Foreskin fibroblast (primary cell): ENCODE measurements at places on chromosomes 13 and 19.

DNA sequence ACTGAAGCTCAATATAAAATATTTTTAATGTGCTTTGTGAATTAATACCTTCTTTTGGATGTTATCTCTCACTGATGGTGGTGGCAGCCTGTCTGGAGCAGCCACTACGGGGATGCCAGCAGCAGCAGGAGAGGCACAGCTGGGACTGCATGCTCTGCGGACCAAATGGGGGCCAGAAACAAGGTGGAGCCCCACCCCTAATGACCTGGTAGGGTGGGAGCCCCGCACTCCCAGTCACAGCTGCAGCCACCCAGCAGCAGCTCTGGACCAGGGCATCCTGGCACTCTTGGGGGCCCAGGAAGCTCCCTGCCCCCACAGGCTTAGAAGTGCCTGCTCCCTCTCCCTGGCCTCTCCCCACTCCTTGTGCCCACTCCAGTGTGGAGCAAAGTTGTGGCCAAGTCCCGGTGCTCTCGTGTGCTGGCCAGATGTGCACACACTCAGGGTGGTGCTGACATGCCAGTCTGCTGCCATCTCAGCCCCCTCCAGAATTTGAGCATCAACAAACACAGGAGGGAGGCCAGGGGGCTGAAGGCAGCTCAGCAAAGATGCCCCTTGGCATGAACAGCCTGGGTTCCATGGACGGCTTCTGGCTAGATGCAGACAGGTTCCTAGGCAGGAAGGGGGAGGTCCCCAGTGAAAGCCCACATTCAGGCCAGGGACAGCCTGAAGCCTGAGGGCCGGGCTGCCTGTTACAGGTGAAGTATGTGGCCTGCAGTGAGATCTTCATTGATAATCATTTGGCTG lies 696.7 kb upstream of the SLITRK5 start:
- no peak for DNase-seq

GRCh38 chr13:51291341-51291740 lies 48.1 kb upstream of the SERPINE3 start:
- DNase-seq, result no peak

- no peak for DNase-seq
Observed at GRCh38 chr19:10352764-10353671, 13.6 kb upstream of the ICAM3 start.

DNA sequence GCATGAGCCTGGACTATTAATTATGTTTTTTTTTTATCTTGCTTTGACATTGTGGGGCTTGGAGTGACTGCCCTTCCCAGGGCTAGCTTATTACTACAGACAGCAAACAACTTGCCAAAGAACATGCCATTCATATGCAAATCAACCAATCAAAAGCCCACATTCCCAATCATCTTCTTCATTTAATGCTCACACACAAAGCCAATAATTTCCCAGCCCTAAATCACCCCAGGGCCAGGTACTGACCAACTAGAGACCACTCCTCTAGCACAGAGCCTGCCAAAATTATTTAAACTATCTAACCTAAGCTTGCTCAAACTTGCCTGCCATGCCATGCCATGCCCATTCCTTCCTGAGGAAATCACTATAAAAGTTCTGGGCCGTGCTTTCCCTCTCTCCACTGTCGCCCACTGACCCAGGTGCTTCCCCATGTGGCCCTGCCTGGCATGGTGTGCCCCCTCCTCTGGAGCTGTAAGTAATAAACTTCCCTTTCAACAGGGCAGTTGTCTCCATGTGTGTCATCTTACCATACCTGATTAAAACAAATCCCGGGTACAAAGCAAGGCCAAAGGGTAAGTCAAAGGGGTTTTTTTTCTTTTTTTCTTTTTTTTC lies 15.7 kb downstream of the PBX4 start:
- no peak for DNase-seq

DNA sequence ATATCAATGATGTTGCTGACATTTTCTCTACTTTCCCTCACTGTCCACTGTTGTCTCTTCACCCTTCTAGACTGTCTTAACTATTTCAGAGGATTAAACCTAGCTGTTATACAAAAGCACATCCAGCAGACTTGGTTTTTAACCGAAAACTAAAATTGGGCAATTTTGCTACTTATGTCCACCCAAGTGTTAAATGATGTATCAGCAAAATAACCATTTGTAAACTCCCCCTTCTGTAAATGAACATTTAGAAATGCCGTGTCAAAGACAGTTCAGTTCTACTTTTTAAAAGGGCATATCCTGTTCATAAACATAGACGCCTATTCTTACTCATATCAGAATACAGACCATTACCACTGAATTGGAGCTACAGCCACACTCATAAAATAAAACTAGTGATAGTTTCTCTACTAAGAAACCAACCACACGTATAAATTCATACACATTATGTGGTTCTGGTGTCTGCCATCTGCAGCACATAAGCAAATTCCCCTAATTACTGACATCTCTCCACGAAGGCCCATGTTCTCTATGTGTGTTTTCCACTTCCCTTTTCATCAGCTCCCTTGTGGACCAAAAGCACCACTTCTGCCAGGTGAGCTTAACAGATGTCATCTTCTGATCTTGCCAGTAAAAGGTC lies 1091.8 kb downstream of the PCDH9 start:
- no peak for DNase-seq
